ENCODE measurements at places on chromosomes 3 and 15. TPM values are rescaled to one million over a fixed set of nuclear protein-coding genes. Genes with fewer than 3 reads are reported as not detected.

The PCSK6 gene
- 29.9 TPM for total RNA-seq

The GOLGA6L7 gene
- not detected for total RNA-seq

The CCR2 gene
- 3.0 TPM for total RNA-seq

The C2CD4B gene
- total RNA-seq, result 5.4 TPM

The SLC24A5 gene
- not detected for total RNA-seq

The MEX3B gene
- total RNA-seq, result 1.1 TPM

The DAZL gene
- total RNA-seq, result not detected

The PTH1R gene
- 0.69 TPM for total RNA-seq

The C3orf22 gene
- not detected for total RNA-seq

GRCh38 chr3:110533089-110533488 is 538.5 kb upstream of the NECTIN3 start:
- DNase-seq, result no peak

- DNase-seq, result no peak
Observed at GRCh38 chr3:189137416-189137815, 34.4 kb upstream of the TPRG1 start.

GRCh38 chr3:154549391-154549790 is 119.4 kb upstream of the GPR149 start:
- DNase-seq, result no peak

DNA sequence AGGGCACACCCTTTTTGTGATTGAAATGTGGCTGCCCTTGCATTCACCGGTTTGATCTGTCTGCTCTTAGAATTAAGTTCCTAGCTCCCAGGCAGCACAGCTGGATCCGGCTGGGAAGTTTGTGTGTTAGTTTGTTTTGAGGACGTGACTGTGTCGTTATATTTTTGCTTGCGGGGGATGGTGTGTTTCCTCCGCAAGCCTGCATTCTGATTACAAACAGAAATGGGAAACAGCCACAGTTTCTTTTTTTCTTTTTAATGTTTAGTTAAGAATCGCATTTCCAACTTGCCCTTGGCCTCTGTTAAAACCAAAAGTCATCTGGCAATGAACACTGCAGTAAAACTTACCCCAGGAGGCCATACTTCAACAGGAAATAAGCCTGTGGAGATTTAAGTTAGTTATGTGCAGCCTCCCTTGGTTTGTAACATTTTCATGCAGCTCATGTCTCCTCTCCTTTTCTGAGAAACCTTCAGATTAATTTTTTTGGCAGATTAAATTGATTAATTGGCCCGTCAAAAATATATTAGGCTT is 888 bp downstream of the TMOD3 start:
- no peak for DNase-seq

- DNase-seq, result no peak
Observed at GRCh38 chr3:152902141-152902669, 67.3 kb downstream of the P2RY1 start.

- DNase-seq, result no peak
Observed at GRCh38 chr15:74191798-74192197, 10.8 kb downstream of the STRA6 start.

DNA sequence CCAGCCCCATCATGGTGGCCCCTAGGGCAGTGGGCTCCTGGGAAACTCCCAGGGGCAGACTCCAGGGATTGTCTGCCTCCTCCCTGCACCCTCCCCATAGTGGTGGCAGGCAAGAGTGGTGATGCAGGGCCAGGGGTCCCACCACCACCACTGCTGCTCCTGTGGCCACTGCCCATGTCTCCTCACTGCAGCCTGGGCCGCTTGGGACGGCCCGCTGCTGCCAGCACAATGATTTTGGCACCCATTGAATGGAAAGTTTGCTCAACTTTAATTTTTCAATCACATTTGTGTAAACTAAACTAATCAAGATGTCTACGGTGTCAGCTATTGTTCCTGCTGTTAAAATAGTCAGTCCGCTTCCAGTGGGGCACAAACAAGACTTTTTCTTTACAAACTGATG is 92.1 kb upstream of the TNFSF10 start:
- no peak for DNase-seq

GRCh38 chr3:164730815-164731360 is 347.4 kb downstream of the SI start:
- DNase-seq, result no peak

- peak; percentile 34 for DNase-seq
Observed at GRCh38 chr3:8658306-8659212, 14.0 kb upstream of the SSUH2 start.

DNA sequence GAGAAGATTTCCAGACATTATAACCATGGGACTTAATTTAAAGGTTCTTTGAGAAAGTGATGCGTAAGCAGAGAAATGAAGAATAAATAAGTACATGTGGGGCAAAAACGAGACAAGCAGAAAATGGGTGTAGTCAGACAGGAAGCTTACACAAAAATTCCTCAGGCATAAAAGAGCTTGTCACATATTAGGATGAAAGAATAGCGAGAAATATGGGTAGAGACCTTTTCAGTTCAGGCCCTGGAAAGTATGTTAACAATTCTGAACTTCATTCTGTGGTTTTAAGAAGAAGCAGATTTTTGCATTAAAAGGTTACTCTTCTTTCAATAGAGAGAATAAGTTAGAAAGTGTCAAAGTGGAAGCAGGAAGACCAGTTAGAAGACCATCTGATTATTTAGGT is 352.4 kb downstream of the ROBO1 start:
- DNase-seq, result no peak

- DNase-seq, result no peak
Observed at GRCh38 chr3:88611826-88612326, 462.1 kb downstream of the C3orf38 start.

GRCh38 chr3:101810022-101810418 is 31.0 kb downstream of the NXPE3 start:
- DNase-seq, result no peak

DNA sequence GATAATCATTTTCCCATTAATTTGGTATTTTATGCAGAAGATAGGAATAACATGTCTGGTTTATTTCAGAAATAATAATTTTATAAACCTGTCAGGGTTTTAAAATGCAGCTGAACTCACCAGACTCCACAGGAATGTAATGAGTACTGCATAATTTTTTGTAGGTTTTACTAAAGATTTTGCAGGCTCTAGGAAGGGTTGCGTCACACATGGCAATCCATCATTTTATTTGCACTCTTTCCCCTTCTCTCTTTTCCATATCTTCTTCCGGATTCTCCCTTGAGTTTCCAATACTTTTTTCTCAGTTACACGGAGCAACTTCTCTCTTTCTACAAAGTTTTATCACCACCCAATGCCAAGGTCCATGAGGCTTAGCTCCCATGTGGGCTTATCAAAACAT is 234.7 kb downstream of the NFKBIZ start:
- no peak for DNase-seq

DNA sequence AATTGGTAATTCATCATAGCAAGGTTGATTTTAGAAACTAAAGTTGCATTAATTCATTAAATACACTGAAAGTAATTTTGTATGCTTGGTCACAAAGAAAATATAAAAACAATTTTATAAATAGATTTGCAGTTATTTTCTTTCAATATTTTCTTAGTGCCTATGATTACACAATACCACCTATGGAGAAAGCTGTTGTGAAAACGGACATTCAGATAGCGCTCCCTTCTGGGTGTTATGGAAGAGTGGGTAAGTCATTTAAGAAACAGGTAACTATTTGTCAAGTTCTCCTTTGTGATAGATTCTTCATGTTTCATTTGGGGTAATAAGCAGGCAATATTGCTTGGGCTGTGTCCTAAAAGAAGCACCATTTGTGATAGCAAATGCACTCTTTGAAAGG is 3.0 kb downstream of the DUT start:
- no peak for DNase-seq

DNA sequence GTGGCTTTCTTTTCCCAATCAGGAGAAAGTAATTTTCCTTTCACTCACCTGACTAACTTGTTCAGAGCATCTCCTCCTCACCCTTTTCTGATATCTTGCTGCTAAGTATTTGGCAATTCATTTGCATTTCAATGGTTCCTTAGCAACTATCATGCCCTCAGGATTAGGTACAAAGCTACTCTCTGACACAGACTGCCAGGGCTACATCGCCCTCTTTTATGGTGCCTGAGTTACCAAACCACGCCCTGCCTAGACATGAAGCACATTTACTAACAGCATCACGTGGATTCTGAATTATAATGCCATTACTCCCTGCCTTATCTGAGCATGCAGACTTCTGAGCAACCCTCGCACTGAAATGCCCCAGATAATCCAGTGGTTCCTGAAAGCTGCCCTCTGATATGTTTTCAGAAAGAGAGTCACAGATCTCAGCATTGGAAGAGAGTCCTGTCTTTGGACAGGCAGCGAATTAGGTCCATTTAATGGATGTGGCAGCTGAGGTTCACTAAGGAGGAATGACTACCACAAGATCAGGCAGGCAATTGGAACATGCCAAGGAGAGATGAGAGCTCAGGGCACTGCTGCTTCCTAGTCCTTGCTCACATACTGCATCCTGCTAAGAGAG is 14.5 kb downstream of the EPHB1 start:
- DNase-seq, result peak; percentile 36

DNA sequence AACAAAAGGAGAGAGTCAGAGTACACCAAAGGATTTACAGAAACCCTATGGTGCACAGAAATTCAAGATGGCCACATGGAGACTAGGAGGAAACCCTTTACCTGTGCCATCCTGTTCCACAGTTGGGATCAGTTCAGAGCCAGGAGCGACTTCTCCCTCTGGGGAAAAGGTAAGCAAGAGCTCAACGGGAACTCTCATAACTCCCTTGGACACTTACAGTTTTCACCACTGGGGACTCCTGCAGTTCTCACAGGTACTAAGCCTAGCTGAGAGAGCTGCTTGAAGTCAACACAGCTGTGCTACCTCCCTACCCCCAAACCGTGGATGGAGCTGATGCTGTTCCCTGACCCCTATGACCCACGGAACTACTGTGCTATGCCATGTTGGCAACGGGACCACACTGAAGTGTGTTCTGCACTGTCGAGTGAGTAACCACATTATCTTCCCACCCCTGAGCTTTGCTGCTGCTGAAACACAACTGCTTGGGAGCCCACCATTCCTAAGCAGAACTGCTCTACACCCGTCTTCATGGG is 606.8 kb downstream of the GBE1 start:
- DNase-seq, result no peak

- DNase-seq, result no peak
Observed at GRCh38 chr3:18245721-18246120, 179.4 kb downstream of the SATB1 start.

- DNase-seq, result no peak
Observed at GRCh38 chr3:75237477-75237876, 426.7 kb upstream of the FRG2C start.

DNA sequence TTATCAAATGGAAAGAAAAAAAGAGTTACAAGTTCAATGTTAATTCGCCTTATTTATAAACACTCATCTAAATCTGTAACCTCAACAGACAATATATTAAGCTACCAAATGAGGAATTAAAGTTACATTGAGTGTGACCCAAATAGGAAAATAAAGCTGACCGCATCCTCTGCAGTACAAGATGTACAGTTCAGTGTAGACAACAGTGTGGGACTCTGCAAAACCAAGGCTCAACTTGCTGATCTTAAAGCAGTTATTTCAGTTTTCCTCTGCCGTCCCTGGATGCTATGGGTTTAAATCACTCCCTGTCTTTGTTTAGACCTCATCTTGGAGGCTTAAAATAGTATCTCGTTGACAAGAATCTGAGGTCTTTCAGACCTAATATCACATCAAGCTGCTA is 458.8 kb downstream of the MECOM start:
- no peak for DNase-seq

- no peak for DNase-seq
Observed at GRCh38 chr15:68791431-68792283, 29.0 kb downstream of the ANP32A start.

DNA sequence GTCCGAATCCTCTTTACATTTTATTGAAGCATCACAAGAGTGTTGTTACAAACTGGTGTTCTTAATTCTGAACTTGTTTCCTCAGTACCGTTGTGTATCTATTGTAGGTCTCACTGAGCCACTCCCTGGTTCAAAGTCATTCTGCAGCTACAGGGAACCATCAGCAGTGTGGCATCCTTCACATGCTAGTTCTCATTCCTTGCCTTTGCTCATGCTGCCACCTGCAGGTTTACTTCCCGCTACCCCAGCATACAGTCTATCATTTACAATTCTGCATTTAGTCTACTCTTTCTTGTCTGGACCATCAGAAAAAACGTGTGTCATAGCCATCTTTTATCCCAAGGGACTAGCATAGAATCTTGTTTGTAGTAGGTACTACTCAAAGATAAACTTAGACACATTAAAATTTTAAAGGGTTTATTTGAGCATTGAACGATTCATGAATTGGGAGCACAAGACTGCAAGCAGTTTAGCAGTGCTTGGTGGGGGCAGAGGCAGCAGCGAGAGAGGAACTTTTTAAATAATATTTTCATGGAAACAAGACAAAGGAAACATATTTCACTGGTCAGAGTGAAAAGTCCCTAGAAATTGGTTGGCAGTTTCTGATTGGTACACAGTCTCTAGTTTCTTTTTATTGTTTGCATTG is 402.1 kb downstream of the CADM2 start:
- peak; percentile 35 for DNase-seq

DNA sequence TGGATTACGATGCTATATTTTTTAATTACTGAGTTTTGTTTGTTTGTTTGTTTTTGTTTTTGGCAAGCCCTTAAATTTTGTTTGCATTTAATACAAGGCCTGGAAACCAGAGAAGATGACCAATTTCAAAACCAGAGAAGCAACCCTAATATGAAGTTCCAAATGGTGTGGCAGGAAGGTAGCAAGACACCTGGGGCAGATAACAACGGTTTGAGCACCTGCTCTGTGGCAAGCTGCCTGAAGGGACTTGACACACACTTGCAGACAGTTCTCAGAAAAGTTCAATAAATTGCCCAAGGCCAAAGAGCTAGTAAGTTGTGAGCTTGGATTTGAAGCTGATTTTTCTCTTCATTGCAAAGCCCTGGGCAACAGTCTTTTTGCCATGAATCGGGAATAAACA is 151.2 kb upstream of the UBE2E1 start:
- no peak for DNase-seq

DNA sequence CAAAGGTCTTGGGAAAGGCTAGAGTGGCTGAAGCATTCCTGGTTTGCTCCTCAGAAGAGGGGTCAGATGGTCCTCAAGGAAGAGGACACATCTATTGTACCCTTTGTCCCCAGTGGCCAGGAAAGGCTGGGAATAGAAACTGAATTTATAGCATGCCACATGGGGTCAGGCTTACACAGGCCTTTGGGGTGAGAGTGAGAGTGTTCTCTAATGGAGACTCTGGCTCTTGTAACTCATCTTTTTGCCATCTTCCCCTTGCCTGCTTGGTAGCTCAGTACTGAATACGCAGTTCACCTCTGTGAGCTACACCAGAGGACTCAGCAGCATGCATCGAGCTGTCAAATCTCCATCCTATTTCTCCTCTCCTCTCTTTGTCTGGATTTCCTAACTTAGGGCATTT is 87.5 kb downstream of the ATP2B2 start:
- DNase-seq, result no peak

DNA sequence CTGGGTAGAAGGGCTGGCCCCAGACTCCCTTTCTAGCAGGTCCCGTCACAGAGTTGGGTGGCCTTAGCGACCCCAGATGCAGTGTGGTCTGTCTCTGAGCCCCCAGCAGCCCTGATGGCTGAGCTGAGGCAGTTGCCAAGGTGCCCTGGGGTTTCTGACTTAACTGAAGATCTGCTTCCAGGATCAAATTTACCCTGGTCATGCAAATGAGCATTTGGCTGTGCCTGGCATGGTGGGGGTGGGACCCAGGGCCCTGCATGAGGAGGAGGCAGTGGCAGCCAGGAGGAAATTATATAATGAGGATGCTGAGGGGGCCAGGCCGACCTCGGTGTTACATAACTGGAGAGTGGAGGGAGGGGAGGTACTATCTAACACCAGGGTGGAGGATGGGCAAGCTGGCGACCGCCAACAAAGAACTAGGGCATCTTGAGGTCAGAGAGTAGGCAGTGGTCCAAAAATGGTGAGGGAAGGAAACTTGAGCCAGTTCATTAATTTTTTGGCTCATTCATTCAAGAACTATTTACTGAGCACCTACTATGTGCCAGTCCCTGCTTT is 16.4 kb downstream of the PLEKHO2 start:
- no peak for DNase-seq

All from colonic mucosa (tissue), 4 donors.